Adipocyte (in vitro differentiated cells): ENCODE measurements at places on chromosomes 1 and 21.

- DNase-seq, result no peak
These were observed 8.4 kb downstream of the KCNJ15 start for GRCh38 chr21:38265166-38265565.

GRCh38 chr21:15293240-15293639 lies 228.4 kb upstream of the NRIP1 start:
- DNase-seq, result peak; percentile 67

- no peak for DNase-seq
These were observed 329.5 kb upstream of the DUSP10 start for GRCh38 chr1:222071387-222071786.

DNA sequence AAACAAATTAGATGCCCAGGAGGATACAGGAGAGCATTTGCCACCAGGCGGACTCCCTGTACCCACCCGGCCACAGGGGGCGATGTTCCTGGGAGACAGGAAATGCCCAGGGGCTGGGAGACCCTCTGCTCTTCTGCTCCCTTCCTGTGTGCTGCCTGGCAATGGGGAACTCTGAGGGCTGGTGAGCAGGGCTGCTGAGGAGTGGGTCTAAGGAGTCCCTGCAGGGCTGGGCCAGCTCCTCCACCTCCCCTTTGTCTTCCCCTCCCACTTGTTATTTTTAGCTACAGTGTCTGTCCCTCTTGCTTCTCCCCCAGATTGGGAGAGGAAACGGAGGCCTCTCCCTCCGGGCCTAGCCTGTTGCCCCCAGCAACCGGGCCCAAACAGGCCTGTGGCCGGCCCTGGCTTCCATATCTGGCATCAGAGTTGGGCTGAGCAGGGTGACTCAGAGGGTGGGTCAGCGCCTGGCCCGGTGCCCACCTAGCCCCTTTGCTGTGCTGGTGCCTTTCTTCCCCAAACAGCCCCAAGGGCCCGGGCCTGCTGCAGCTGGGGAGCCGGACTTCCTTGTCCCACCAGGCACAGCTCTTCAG lies 11.6 kb downstream of the LMNA start:
- DNase-seq, result peak; percentile 98

DNA sequence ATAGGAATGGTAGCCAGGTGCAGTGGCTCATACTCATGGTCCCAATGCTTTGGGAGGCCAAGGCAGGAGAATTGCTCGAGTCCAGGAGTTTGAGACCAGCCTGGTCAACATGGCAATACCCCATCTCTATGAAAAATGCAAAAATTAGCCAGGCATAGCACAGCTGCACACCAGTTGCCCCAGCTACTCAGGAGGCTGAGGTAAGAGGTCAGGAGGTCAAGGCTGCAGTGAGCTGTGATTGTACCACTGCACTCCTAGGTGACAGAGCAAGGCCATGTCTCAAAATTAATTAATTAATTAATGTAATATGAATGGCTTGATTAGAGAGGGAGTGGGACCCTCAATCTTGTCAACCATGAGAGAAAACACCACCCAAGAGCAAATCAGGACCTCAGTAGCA lies 198.7 kb upstream of the DUSP10 start:
- no peak for DNase-seq

DNA sequence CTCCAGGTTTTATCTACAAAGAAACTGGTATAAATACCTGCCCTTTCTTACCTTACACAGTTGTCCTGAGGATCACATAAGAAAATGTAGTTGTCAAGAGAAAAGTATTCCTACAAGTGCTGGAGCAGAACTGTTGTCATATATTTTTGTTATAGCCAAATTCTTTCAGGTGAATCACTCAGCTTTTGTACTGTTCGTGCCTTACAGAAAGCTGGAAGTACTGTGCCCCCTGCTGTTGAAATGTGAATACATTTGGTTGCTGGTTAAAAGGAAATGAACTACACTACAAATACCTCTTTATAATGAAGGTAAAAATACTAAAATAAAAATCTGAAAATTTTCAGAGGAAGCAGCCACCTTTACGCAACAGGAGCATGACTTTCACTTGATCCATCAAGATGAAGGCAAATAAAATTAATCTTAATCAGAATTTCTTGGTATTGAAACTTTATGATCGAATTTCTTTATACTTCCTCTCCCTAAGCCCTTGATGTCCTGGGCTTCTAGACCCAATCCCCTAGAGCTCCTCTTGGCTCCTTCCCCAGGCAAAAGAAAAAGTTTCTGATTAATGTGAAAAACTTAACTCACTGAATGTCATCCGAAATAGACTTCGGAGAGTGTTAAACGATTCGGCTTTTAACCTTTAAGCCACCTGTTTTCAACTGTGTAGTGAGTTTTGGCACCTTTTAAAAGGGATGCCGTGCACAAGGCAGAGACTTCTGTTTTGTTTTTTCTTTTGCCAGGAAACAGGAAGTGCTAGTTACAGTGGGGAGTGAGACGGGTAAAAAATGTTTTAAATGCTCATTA lies 12.5 kb downstream of the CHML start:
- DNase-seq, result peak; percentile 80
